Stimulated activated CD4-positive, alpha-beta T cell treated with anti-CD3 and anti-CD28 coated beads, Interleukin-4, amount 100 ng/mL, for 24 hours (primary cell): ENCODE measurements at places on chromosomes 16 and 17.
A peak's percentile ranks its signal among the peaks of the same experiment; 100 is the strongest.

DNA sequence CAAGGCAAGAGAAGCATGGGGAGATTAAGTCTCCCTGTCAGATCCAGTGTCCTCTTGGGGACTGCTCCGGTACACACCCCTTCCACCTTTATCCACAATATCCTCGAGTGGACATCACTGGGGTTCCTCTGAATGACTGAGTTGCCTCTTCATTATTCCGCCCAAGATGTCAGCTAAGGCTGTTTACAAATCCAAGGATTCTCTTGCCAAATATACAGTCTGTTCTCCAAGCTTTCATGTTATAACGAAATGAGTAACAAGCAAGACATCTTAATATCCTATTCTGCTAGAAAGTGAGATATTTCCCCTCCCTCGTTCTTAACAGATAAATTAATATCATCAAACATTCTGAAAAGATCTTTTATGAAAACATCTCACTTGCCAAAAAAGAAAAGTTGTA lies 314.1 kb upstream of the IRX5 start:
- DNase-seq, result no peak

- DNase-seq, result no peak
Measured at GRCh38 chr17:50319306-50320004, 26.5 kb upstream of the XYLT2 start.

- no peak for DNase-seq
Measured at GRCh38 chr17:76088041-76088867, 9.3 kb downstream of the ZACN start.

GRCh38 chr17:38871247-38872015 lies 1.6 kb downstream of the LASP1 start:
- DNase-seq, result peak; percentile 83

DNA sequence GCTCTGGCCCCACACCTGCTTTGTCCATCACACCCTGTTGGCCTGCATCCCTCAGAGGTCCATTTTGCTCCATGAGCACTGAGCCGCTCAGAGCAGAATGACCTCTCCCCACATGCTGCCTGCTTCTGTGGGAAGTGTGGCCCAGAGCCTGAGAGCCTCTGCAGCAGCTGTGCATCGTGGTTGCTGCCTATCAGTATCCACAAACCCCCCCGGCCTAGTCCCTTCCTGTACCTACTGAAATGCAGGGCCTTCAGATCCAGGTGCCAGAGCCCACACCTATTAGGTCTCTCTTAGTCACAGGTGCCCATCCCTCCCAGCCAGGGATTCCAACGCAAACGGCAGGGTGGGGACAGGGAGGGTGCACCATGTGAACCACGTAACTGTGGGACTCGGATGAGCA lies 16.6 kb upstream of the TRPV3 start:
- DNase-seq, result no peak

DNA sequence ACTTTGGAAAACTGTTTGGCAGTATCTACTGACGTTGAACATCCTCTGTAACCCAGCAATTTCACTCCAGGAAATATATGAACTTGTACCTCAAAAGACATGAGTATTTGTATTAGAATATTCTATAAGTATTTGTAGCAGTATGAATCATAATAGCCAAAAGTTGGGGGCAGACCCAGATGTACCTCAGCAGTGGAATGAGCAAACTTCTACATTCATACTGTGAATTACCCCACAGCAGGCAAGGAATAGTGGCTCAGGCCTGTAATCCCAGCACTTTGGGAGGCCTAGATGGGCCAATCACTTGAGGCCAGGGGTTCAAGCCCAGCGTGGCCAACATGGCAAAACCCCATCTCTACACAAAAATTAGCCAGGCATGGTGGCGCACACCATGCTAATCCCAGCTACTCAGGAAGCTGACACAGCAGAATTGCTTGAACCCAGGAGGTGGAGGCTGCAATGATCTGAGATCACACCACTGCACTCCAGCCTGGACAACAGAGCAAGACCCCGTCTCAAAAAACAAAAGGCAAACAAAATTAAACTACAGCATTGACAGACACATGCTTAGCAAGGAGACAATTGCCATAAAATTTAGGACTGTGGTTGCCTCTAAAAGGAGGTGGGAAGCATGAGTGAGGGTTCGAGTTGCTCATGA lies 11.2 kb upstream of the HELZ start:
- no peak for DNase-seq
